Activated T-cell treated with anti-CD3 and anti-CD28 coated beads for 48 hours (primary cell): ENCODE measurements at places on chromosomes 3 and 15.

- no peak for DNase-seq
Measured at GRCh38 chr3:181316482-181316881, 326.9 kb upstream of the DNAJC19 start.

DNA sequence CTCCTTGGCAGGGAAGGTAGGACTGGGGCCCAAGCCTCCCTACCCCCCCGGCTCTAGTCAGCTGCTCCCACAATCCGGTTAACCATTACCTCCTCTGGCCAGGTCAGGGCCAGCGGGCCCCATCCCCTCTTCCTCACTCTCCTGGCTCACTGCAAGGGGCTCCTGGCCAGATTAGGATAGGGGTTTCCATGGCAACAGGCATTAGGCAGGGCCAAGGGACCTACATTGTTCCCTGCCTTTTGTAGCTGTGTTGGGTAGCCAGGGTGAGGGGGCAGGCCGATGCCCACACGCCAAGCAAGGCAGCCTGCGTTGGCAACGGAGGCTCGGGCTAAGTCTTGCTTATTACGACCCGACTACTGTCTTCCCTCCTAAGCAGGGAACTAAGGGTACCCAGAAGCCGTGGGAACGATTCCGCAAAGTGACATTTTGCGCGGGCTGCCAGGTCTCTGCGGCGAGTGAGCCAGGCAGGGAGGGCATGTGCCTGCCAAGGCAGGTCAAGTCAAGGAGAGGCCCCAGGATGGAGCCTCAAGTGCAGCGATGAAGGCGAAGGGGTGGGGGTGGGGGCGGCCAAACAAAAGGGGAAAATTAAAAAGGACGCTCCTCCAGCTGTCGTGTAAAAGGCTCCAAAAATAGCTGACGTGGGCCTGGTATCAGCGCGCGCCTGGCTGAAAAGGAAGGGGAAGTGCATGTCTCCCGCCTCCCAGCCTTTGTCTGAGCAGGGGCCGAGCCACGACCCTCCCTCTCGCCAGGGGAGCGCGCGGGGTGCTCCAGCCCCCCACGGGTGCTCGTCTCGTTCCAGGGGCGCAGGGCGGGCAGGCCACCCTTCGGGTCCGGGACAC, 919 bp downstream of the IDH2 start:
- no peak for DNase-seq

GRCh38 chr15:58770519-58770856, 614 bp upstream of the MINDY2 start:
- no peak for DNase-seq

- DNase-seq: no peak
Measured at GRCh38 chr3:5278666-5279065, 91.2 kb downstream of the EDEM1 start.

GRCh38 chr15:46127361-46127874, 492.6 kb downstream of the SQOR start:
- DNase-seq: no peak

- no peak for DNase-seq
Measured at GRCh38 chr3:13715961-13716360, 163.9 kb downstream of the WNT7A start.

- no peak for DNase-seq
Measured at GRCh38 chr3:22835041-22835440, 368.1 kb upstream of the UBE2E2 start.

DNA sequence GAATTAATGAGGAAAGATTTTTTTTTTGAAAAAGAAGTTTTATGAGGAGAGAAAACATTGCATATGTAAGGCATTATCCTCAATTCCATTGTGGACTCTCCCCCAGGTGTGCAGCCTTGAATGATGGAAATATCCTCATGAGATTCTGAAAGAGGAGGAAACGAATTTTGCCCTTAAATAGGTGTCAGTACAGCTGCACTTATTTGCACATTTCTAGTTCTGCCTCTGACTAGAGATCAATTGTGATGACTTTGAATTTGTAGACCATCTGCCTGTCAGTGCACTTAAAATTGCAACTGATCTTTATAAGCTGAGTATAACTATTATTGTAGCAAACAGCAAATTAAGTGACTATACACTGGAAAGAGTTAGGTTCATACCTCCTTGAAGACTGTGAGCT, 141.8 kb downstream of the UBE2E2 start:
- no peak for DNase-seq

DNA sequence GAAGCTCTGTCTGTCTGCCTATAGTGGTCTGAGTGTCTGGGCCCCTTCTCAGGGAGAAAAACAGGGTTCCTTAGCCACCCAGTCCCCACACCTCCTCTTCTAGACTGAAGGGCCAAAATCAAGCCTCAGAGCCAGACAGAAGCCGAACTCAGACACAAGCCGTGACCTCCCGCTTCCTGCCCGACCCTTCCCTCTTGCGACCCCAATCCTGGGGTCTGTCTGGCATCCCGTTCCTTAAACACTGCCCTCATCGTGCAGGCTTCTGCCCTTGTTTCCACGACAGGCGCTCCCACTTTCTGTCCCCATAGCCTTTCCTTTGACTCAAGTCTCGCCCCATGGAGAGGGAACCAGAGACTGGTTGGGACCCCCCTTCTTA, 32.3 kb downstream of the EPHB3 start:
- no peak for DNase-seq

- no peak for DNase-seq
Measured at GRCh38 chr15:38068626-38069391, 134.4 kb downstream of the TMCO5A start.
